Kidney epithelial cell (primary cell): ENCODE measurements at places on chromosomes 5 and 9.

GRCh38 chr5:4233671-4234070, 638.0 kb downstream of the IRX1 start:
- DNase-seq, result no peak

DNA sequence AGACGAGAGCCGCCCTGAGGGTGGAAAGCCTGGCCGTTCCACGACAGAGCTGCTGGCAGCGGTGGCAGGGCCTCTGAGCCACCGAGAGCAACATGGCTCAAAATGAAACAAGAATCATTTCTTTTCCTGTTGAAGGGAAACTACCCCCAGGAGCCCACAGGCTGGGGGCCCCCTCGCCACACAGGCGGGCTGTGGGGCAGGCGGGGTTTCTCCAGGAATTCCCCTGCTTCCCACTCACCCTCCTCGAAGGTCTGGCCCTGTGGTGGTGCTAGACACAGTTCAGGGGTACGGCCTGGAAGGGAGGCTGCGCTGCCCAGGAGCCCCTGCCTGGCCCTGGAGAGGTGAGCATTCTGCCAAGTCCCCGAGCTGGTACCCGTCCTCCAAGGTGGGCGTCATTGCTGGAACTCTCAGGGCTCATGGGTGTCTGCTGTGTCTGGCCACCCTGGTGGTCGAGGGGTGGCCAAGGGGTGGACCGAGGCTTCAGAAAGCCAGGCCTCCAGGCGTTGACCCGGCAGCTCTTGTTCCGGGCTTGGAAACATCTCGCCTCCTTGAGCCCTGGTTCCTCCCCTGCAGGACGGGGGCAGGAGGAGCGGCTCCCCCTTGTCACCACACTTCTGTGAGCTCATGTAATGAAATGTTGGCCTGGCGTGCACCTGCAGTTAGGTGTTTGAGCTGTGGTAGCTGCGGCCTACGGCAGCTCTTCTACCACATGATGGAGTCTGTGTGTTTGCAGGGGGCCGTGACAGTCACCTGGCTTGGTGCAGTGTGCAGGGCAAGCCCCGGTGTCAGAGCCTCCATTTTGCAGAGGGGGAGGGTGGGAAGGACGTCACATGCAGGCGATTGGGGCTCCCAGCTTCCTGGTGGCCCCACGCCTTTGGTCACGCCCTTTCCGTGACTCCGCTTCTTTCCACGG, 65.3 kb downstream of the RXRA start:
- DNase-seq, result no peak

- no peak for DNase-seq
Observed at GRCh38 chr9:77939149-77939668, 92.4 kb downstream of the GNAQ start.

DNA sequence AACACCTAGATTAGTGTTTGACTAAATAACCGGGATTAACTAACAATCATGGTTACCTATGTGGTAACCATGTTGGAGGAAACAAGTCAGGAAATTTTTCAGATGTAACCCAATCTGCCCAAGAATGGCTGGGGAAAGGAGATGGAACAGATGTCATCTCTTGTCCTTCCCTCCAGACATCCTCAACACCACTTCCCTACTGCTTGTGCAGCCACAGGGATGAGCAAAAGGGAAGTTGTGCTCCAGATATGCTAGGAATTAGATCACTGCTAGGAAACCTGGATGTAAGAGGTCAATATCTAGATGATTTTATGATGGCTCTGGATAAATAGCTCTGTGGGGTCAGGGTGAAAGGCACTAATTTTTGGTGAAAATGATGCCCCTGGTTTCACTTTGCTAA, 61.3 kb upstream of the ELL2 start:
- DNase-seq, result no peak

- no peak for DNase-seq
Observed at GRCh38 chr9:138009803-138010690, 132.5 kb downstream of the CACNA1B start.

GRCh38 chr9:7534211-7534935, 265.2 kb downstream of the DMAC1 start:
- no peak for DNase-seq
